ENCODE measurements at places on chromosomes 6 and 20. TPM values are rescaled to one million over a fixed set of nuclear protein-coding genes. Genes with fewer than 3 reads are reported as not detected.

ZNF831 gene
- total RNA-seq, result not detected

CNKSR3 gene
- total RNA-seq, result 5.0 TPM

ADGB gene
- not detected for total RNA-seq

VGLL2 gene
- not detected for total RNA-seq
